NCI-H1436 (cell line): ENCODE measurements at places on chromosomes 5 and 9.

- DNase-seq: peak; percentile 93
Observed at GRCh38 chr5:148393390-148393741, 9.6 kb downstream of the FBXO38 start.

GRCh38 chr9:134421888-134422287 lies 95.6 kb downstream of the RXRA start:
- DNase-seq: no peak

DNA sequence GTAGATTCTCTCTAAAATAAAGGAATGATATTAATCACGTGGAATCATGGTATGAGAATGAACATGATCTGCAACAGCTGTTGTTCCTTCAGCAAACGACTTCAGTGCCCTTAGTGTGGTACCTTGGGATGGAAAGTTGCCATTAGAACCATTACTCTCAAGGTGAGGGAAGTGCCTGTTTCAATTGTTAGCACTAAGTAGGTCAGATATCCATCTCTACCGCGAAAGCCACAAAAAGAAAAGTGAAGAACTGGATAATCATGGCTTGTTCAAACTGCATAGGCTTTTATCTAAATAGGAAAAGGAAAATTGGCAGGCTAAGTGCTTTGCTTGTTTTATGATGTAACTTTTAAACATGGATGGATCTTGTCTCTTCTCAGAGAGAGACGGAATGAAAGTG lies 380.7 kb downstream of the MRPS30 start:
- DNase-seq: no peak

- no peak for DNase-seq
Observed at GRCh38 chr5:25500635-25501034, 855.9 kb upstream of the CDH10 start.

DNA sequence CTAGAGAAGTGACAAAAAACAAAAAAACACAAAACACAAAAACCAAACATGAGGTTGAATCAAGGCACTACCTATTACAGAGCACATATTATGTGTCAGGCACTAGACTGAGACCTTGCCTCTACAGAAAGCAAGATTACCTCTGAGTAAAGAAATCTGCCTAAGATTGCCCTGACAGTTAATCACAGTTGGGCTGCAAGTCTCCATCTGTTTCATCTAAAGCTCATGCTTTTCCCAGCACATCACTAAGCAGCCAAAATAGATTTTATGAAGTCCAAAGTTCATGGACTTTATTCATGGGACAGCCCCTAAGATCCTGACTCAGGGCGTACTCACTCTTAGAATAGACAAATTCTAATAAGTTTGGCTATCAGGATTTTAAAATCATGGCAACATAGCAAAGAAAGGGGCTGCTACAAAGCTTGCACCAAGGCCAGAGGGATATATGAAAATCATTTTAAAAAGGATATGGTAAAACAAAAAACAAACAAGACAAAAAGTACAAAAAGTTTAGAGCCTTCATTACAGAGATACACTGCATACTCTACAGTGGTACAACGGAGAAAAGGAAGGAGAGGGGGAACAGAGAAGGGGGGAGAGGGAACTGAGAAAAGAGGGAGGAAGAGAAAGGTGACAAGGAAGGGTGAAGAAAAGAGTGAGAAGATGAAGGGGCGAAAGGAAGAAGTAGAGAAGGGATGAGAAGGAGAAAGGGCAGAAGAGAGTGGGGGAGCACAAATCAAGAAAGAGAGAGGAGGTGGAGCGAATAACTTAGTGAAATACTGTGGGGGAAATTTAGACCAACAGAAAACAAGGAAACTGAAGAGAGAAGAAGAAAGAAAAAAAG lies 58.2 kb downstream of the RICTOR start:
- no peak for DNase-seq

GRCh38 chr5:145824040-145824439 lies 11.1 kb downstream of the PRELID2 start:
- DNase-seq: no peak

DNA sequence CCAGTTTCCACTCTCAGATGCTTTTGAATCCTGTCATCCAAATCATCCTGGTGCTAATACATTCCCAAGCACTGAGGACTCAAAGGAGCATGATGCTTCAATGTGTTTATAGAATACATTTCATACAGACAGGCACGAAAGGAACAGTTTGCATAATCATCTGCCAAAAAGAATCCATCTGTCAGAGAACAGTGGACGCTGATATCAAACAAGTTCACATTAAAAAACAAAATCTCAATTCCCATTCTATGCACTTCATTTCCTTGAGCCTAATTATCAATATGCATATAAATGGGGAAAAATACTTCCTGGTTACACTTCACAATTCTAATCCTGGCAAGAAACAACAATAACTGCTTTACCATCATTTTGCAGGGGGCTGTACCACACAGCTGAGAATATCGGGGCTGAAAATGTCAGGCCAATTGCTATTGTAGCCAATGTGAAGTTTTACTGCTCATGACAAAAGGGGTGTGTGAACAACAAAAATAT lies 125.5 kb upstream of the FAM174A start:
- DNase-seq: no peak

GRCh38 chr5:143004361-143005145 lies 234.4 kb downstream of the ARHGAP26 start:
- DNase-seq: no peak

GRCh38 chr5:136622747-136623146 lies 257.4 kb upstream of the TRPC7 start:
- DNase-seq: no peak

GRCh38 chr9:84235511-84235910 lies 105.0 kb downstream of the SLC28A3 start:
- no peak for DNase-seq

- peak; percentile 89 for DNase-seq
Observed at GRCh38 chr9:78439190-78439865, 142.4 kb downstream of the PSAT1 start.

DNA sequence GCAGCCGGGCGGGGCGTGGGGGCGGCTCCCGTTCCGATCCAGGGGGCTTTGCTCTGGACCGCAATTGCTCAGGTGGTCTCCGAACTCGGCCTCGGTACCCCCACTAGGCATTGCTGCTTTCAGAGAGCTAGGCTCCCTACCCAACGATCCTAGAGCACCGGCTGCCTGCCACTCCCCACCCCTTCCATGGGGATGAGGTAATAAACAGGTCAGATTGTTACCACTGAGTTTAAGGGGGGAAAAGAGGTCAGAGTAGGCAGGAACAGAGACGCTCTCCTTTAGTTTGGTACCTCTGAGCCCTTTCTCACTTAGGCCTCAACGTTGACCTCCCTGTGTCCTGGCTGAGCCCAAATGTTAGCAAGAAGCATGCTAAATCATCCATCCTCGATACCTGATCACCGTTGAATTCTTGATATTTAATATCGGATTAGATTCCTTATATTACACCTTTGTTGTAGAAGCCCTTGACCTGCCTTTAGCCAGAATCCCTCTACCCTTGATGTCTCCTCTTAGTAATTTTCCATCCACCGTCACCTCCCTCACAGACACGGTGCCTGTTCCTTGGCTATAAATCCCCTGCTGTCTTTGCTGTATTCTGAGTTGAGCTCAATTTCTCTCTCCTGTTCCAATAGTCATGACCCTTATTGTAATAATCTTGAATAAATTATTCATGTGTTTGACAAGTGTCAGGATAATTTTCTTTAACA lies 588 bp upstream of the PLPP1 start:
- DNase-seq: no peak

DNA sequence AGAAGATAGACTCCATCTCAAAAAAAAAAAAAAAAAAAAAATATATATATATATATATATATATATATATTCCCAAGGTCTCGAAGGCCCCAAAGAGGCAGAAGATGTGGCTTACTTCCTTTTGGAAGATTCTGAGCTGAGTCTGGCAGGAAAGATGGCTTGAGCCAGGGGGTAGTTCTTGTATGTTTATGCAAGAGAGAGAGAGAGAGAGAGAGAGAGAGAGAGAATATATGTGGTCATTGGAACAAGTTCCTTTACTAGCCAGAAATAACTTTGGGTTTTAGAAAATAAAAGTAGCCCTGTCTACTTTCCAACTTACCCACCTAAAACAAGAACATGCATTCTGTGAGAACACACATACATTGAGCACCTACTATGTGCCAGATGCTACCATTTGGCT lies 17.6 kb downstream of the NCS1 start:
- DNase-seq: no peak
